ENCODE measurements at places on chromosomes 2 and 18.

- peak; percentile 55 for DNase-seq
Measured at GRCh38 chr2:28895189-28895893, 874 bp downstream of the WDR43 start.

GRCh38 chr2:122873951-122874350 lies 1118.5 kb downstream of the TSN start:
- DNase-seq, result no peak

GRCh38 chr2:71877636-71878035 lies 270.0 kb downstream of the CYP26B1 start:
- DNase-seq, result no peak

DNA sequence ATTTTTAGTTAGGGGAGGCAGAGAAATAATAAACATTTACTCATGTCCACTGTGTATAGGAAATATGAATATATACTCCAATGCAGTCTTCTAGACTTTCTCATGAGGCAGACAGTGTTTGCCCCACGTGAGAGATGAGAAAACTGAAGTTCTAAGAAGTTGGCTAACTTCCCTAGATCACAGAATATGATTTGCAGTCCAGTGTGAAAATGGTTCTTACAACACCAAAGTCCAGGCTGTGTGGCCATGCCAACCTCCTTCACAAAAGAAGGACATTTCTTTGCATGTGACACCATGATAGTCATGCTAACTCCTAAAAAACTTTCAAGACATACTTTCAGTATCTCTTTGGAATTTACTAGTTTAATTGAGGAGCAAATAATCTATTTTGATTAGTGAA lies 143.7 kb downstream of the IRS1 start:
- DNase-seq, result no peak

DNA sequence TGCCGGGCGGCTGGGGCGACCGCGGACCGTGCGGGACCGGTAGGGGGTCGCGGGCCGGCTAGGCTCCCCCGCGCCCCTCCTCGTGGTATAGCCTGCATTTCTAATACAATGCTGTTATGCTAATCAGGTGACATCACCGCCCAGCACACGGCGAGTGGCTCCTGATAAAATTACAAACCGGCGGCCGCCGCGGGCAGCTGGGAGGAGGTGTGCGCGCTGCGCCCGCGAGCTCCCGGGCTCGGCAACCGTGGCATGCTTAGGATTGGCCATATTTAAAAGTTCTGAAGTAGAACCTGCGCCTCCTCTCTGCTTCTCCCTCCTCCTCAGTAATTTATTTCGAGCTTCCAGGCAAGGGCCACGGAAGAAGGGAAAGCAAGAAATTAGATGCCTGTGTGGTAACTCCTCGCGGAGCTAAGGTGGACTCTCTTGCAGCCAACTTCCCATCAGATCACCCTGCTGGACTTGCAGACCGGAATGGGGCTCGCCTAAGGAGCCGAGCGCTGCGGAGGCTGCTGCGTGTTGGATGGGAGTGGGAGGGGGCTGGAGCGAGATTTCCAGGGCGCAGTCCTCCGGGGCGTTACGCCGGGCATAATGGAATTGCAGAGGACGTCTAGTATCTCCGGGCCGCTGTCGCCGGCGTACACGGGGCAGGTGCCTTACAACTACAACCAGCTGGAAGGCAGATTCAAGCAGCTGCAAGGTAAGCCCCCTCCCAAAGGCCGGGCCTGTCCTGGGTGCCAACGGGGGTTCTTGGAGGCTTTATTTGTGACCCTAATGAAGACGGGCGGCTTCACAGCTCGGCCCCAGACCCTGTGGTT lies 102.3 kb downstream of the SPTBN1 start:
- peak; percentile 75 for DNase-seq

DNA sequence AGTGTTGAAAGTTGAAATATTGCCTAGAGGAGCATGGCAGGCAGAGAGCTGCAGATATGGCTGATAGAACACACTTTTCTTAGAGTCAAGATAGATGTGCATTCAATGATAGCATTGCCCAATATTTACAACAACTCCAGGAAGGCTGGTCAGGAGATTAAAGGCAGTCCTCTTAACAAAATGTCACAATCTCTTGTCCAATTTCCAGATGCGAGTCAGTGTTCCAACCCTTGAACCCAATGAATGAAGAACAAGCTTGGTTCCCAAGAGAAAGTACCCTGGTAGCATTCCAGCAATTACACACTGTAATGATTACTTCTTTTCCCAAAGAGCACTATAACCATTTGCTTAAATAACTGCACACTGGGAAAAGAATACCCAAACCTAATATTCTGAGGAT lies 839.4 kb upstream of the VRK2 start:
- DNase-seq, result no peak

DNA sequence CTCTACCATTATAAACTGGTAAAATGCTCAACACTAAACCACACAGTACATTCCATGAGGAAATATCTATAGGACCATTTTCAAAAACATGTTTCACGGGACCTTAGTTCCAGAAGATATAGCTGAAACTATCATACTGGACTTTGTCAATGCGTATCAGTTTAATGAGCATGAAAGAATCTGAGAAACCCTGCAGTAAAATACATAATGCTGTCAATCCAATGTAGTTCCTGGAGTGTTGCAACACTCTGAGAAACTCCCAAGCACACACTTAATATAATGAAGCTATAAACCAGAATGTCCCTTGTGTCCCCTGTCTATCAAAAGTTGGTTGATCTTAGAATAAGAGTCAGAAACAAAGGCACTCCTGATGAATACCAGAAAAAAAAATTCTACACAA lies 16.2 kb downstream of the IWS1 start:
- DNase-seq, result no peak

DNA sequence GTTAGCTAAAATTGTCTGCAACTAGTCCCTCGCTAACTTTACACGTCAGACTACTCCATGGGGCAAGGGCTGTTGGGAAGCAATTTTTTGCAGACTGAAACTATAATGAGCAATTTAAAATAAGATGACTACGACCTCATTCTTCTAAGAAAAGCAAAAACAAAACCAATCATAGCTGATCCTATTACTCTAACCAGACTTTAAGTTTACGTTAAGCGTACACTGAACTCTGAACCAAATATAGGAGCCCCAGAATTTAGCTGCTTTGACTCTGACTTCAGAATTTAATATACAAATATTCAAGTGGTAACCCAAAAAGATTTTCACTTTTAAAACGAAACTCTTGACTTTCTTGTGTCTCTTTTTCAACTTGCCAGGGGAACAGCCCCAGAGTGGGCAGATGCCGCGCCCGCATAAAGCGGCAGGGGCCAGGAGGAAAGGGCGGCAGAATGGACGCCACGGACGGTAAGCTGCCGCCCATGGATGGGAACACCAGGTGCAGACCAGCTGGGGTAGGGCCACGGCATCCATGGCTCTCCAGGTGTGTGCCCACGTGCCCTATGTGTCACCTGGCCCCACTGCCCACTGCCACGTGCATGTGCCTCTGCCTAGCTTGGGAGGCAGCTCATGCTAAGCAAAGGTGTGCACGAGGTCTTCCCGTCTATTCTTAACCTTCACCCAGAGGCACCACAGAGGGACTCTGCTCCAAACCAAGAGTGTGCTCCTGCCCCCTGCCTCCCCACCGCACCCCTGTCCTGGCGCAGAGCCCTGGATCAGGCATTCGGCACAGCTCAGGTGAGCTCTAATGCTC lies 217.6 kb downstream of the HDAC4 start:
- DNase-seq, result no peak

- no peak for DNase-seq
Measured at GRCh38 chr2:72475246-72475645, 327.6 kb upstream of the CYP26B1 start.

DNA sequence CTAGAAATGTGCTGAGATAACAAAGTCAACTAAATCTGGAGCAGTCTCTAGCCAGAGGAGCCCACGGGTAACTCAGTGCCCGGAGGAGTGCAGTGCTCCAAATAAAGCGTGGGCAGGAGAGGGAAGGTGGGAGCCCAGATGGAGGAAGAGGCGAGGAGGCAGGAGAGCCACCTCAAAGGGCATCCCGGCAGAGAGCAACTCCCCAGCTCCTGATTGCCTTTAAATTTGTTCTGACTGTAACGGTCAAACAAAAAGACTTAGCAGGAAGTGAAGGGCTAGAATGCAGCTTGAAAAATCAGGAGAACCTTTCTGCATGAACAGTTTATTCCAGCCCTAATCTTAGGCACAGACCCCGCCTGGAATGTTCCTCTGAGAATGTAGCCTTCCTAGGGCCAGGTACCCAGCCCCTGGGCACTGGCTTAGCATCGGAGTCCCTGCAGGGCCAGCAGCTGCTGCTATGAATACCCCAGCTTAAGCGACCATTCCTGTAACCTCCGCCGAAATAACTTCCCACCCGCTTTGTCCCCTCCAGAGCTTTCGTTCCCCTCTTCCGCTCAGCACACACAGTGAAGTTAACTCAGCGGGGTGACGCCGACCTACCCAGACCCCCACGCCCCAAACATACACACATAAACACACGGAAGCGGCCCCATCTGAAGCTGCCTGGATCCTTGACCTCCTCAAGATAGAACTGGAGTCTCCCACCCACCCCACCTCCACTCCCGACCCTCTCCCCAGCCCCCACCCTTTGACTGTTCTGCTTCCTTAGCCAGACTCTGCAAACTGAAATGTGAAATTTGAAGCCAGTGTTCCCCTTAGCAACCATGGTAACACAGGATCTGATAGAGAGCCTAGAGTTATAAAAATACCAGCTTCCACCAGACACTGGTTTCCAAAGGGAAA lies 123.2 kb downstream of the SMAD7 start:
- DNase-seq, result no peak

DNA sequence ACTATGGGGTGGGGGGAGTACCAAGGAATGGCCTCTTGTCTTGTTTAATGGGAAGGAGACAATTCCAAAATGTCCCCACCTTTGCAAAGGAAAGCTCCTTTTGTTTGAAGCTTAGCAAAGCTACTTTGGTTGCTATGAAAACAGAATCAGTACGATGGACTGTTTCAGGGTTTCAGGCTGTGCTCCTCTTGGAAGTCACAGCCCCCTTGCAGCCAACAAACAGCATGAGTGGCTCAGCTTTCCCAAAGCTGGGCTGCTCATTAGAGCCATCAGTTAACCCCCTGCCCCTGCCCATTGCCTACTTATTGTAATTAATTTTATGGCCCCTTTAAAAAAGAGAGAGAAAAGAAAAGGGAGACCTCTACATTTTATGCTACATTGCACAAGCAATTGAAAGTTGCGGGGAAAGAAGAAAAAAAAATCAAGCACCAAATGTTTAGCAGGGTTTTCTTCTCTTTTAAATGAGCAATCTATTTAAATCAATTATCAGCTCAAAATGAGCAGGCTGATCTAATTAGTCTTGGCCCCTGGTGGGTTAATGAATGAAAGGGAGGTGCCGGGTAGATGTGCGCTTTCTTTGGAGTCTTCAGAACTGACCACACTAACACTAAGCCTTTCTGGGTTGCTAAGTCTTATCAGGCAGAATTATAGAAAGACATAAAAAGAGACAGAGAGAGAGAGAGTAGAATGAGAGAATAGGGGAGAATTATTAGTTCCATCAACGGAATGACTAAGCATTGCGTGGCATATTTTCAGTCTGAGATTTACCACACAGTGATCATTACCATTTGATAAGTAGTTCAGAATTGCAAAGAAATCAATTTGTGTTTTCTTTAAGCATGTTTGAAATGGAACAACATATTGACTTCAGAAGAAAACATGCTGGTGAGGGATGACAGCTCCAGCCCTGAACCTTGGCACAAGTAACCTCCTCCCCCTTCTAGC lies 284.9 kb downstream of the INSIG2 start:
- DNase-seq, result no peak

DNA sequence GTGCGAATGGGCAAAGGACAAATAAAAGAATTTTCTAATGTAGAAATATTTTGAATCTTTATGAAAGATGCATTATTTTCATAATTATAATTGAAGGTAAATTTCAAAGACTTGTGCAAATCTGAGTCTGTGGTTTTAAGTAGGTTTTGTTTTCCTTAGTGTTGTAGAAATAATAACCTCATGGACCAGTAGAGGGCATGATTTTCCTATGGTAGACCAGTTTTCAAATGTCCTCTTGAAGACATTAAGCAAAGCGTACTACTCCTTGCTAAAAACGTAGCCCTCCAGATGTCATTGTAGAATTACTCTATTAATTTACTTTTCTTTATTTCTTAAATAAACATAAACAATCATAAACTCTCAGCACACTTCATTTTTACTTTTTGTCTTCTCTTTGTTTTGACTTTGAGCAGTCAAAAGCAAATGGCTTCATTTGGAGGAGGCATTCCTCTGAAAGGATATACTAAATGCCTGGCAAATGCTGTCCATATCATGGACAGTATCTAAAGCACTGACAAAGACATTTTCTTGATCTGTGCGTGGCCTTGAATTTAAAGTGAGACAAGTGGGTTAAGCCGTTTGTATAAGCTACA lies 85.8 kb upstream of the FAM237A start:
- no peak for DNase-seq

GRCh38 chr18:3236470-3236869 lies 11.1 kb upstream of the MYL12A start:
- DNase-seq, result no peak

DNA sequence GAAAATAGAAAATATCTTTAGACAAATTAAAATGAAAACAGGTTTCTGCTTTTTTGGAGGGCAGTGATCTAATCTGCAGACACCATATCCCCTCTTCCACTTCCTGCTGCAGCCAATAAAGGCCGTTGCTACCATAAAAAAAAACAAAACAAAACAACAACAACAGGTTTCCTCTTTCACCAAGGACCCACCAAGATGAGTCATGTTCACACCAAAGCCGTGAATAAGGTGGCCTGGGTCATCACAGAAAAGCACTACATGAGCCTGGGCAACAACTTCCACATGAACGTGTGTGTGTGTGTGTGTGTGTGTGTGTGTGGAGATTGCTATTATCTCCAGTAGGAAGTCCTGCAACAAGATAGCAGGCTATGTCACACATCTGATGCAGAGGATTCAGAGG lies 24.8 kb upstream of the TFCP2L1 start:
- no peak for DNase-seq

GRCh38 chr2:197890168-197890567 lies 85.8 kb downstream of the PLCL1 start:
- no peak for DNase-seq

DNA sequence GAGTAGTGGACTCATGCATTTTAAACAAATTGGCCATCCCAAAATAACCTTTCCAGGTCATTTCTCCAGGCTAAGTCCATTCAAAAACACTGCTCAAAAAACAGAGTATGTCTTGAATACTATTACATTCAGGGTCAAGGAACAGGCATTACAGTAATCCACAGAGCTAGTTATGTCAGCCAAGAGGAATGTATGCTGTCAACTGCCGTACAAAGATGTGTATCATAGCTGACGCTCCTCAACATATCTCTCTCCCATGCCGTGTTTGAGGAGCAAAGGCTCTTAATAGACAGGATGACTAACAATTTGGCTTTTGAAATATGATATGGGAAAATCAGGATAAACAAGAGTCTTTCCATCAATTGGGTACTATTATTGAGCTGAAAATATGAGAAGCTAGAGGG lies 68.8 kb upstream of the KCTD1 start:
- no peak for DNase-seq
